Suprapubic skin (tissue), 4 donors: ENCODE measurements at places on chromosomes 7 and 10. TPM values are rescaled to one million over a fixed set of nuclear protein-coding genes. Genes with fewer than 3 reads are reported as not detected.

- H3K27ac ChIP-seq, result no peak overlapping the region
- no peaks in the 10 kb centered on the region for H3K27me3 ChIP-seq
- no peak for DNase-seq
- peaks cover 5% of the 10 kb centered on the region for H3K4me1 ChIP-seq
- H3K36me3 ChIP-seq, result no peaks in the 10 kb centered on the region
- H3K4me3 ChIP-seq, result no peak overlapping the region
Observed at GRCh38 chr7:105794741-105795729, 81.4 kb downstream of the ATXN7L1 start.

DNA sequence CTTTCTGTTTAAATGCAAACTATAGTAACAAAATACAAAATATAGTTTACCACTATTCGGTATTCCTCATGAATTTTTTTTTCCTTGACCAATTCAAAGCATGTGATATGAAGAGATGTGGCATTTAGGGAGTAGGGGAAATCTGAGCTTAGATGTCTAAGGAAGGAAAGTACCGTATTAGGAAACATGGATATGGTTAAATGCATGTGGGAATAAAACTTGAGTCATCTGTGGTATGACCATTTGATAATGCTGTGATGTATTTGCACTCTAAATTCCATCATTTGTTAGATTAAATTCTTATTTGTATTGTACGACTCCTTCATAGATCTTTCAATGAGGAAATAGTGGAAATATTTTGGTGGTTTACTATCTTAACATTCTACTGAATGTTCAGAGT, 19.7 kb downstream of the AHR start:
- H3K4me1 ChIP-seq, result peaks cover 64% of the 10 kb centered on the region
- H3K4me3 ChIP-seq, result no peak overlapping the region
- no peak for DNase-seq
- peaks cover 10% of the 10 kb centered on the region for H3K36me3 ChIP-seq
- no peaks in the 10 kb centered on the region for H3K27me3 ChIP-seq

DNA sequence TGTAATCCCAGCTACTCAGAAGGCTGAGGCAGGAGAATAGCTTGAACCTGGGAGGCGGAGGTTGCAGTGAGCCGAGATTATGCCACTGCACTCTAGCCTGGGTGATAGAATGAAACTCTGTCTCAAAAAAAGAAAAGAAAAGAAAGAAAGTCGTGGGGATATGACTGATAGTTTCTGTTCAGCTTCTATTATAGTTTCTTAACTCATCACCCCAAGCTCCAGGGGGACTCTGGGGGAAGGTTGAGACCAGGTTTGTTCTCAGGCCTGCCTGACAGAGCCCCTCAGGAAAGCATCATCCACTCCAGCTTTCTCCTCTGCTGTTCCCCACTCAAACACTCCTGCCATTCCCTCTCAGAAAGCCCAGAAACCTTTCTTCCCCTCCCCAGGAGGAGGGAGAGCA, 542.4 kb upstream of the GALNT17 start:
- H3K36me3 ChIP-seq, result no peaks in the 10 kb centered on the region
- H3K27ac ChIP-seq, result no peak overlapping the region
- H3K4me3 ChIP-seq, result no peak overlapping the region
- no peaks in the 10 kb centered on the region for H3K27me3 ChIP-seq
- peaks cover under 1% of the 10 kb centered on the region for H3K4me1 ChIP-seq

- H3K27me3 ChIP-seq, result peaks cover 59% of the 10 kb centered on the region
- H3K4me3 ChIP-seq, result no peak overlapping the region
- no peaks in the 10 kb centered on the region for H3K36me3 ChIP-seq
- H3K4me1 ChIP-seq, result peaks cover 6% of the 10 kb centered on the region
Observed at GRCh38 chr10:132881186-132881920, 61.0 kb downstream of the CFAP46 start.

- peaks cover 4% of the 10 kb centered on the region for H3K27me3 ChIP-seq
- DNase-seq, result no peak
- no peaks in the 10 kb centered on the region for H3K36me3 ChIP-seq
- H3K4me1 ChIP-seq, result no peaks in the 10 kb centered on the region
- no peak overlapping the region for H3K27ac ChIP-seq
Observed at GRCh38 chr10:50216894-50217293, 34.4 kb downstream of the ASAH2 start.

DNA sequence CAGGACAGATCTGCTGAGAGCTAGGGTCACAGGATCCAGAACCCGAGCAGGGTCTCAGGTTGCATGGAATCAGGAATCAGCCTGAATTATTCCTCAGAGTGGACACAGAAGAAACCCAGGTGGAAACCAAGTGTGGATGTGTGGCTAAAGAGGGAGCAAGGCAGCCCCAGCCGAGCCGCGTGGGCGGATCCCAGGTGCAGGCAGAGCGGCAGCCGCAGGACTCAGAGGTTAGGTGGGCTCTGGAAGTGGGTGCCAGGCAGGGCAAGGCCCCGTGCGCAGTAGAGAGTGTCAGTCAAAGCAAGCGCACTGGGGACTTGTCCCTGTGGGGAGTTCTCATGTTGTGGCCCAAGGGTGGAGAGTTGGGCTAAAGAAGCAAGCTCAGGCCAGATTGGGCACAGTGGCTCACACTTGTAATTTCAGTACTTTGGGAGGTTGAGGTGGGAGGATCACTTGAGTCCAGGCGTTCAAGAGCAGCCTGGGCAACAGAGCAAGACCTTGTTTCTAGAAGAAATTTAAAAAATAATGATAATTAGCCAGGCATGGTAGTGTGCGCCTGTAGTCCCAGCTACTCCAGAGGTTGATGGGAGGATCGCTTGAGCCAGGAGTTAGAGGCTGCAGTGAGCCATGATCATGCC, 125.9 kb downstream of the CUL2 start:
- no peak for DNase-seq
- H3K27me3 ChIP-seq, result no peaks in the 10 kb centered on the region
- no peak overlapping the region for H3K27ac ChIP-seq
- no peaks in the 10 kb centered on the region for H3K36me3 ChIP-seq

The SLC18A3 gene
- total RNA-seq, result not detected

- no peaks in the 10 kb centered on the region for H3K4me1 ChIP-seq
- no peak overlapping the region for H3K27ac ChIP-seq
- H3K36me3 ChIP-seq, result no peaks in the 10 kb centered on the region
- no peak for DNase-seq
- H3K27me3 ChIP-seq, result no peaks in the 10 kb centered on the region
Observed at GRCh38 chr10:19628767-19629560, 187.3 kb upstream of the PLXDC2 start.

The SUGCT gene
- total RNA-seq, result 0.98 TPM

The WNT8B gene
- not detected for total RNA-seq

DNA sequence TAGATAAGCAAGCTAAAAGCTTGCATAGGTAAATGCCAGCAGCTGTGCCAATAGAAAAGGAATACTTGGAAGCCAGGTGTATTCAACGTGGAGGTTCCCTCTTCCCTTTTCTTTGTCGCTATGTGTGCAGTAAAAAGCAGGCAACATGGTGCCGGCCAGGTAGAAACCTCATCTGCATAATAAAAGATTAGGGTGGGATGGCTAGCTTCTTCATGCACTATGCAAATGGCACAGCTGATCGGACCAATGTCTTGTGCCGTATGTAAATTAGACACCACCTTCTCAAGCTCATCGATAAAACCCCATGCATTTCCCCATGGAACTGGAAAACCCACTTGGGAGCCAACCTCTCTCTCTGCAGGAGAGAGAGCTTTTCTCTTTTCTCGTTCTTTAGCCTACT, 150.9 kb upstream of the FOXK1 start:
- no peaks in the 10 kb centered on the region for H3K27me3 ChIP-seq
- H3K4me1 ChIP-seq, result no peaks in the 10 kb centered on the region
- H3K27ac ChIP-seq, result no peak overlapping the region
- no peaks in the 10 kb centered on the region for H3K36me3 ChIP-seq
- no peak for DNase-seq

The ADAM8 gene
- 3.0 TPM for total RNA-seq

DNA sequence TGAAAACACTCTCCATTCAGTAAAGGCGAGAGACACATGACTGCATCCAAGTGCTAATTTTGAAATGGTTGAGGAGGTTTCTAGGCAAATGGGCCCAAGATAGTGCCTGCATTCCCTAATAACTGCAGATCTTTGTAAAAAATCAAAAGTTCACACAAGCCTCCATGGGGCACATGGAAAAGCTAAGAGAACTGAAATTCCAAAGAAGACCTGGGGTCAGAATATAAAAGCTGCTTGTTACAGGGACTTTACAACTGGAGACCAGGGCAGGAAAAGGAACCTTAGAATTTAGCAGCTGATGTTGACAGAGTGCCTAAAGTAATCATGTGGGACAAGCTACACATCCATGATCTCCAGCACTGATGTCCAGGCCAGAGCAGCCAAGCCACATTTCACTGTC, 10.0 kb upstream of the ABI1 start:
- H3K27me3 ChIP-seq, result no peaks in the 10 kb centered on the region
- H3K27ac ChIP-seq, result no peak overlapping the region
- no peaks in the 10 kb centered on the region for H3K36me3 ChIP-seq
- no peak for DNase-seq
- H3K4me3 ChIP-seq, result no peak overlapping the region

DNA sequence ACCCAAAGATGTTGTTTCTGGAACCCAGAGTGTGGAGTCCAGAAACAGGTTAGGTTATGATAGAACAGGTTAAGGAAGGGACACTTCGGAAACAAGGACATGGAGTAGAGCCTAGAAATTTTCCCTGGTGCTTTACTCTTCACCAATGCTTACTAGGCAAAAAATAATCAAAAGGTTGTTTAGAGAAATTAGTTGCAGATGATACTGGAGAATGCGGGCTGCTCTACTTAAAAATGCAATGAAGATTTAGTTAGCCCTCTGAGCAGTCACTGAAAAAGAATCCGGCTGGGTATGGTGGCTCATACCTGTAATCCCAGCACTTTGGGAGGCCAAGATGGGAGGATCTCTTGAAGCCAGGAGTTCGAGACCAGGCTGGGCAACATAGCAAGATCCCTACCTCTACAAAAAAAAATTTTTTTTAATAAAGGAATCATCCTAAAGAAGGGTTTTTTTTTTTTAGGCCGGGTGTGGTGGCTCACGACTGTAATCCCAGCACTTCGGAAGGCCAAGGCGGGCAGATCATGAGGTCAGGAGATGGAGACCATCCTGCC, 3.3 kb upstream of the UBE2H start:
- H3K36me3 ChIP-seq, result no peaks in the 10 kb centered on the region
- no peak overlapping the region for H3K4me3 ChIP-seq
- peak; percentile 7 for DNase-seq
- no peak overlapping the region for H3K27ac ChIP-seq
- H3K27me3 ChIP-seq, result no peaks in the 10 kb centered on the region

The ASB10 gene
- not detected for total RNA-seq

DNA sequence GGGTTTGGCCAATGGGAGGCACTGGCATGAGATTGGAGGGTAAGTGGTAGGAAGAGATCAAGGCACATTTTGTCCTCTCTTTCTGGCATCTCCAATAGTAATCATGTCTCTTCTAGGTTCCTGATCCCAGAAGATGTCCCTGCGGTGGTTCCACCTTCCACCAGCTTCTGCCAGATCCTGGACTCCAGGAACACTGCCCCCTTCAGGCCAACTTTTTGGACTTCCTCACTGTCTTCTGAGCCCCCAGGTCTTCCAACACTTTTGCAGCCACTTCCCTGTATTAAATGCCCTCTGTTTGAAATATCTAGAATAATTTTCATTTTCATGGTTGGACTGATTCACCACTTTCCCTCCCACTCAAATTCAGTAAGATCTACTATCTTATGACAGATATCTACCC, 60.9 kb downstream of the BAMBI start:
- H3K4me3 ChIP-seq, result no peak overlapping the region
- no peak for DNase-seq
- no peaks in the 10 kb centered on the region for H3K36me3 ChIP-seq
- H3K27ac ChIP-seq, result no peak overlapping the region
- H3K4me1 ChIP-seq, result no peaks in the 10 kb centered on the region
- H3K27me3 ChIP-seq, result peaks cover under 1% of the 10 kb centered on the region

GRCh38 chr10:59968705-59969104, 62.3 kb upstream of the CCDC6 start:
- H3K4me3 ChIP-seq, result no peak overlapping the region
- DNase-seq, result no peak
- H3K27ac ChIP-seq, result no peak overlapping the region
- H3K36me3 ChIP-seq, result no peaks in the 10 kb centered on the region

GRCh38 chr10:107728807-107729206, 564.3 kb upstream of the SORCS1 start:
- H3K27me3 ChIP-seq, result no peaks in the 10 kb centered on the region
- no peak overlapping the region for H3K4me3 ChIP-seq
- H3K4me1 ChIP-seq, result no peaks in the 10 kb centered on the region
- DNase-seq, result no peak
- H3K27ac ChIP-seq, result no peak overlapping the region

The PPP1R17 gene
- total RNA-seq, result not detected

The UNCX gene
- total RNA-seq, result not detected

The NOS3 gene
- total RNA-seq, result 9.7 TPM

The AGAP3 gene
- total RNA-seq, result 130 TPM

DNA sequence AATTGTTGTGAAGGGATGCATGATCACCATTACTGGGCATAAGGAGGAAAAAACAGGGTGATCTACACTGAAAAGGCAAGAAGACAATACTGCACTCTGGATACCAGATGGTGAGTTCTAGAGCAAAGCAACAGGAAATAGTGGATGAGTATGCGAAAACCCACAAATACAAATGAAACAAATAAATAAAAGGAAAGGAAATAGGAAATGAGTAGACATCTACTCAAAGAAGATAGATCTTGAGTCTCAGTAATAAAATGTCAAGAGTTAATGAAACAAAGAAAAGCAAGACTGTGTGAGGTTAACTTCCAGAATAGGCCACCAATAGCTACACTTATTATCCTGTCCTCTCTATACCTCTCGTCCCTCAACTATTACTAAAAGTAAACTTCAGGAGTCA, 11.7 kb downstream of the ORC5 start:
- no peaks in the 10 kb centered on the region for H3K27me3 ChIP-seq
- DNase-seq, result no peak
- H3K27ac ChIP-seq, result no peak overlapping the region

The PTN gene
- total RNA-seq, result 2.1 TPM

DNA sequence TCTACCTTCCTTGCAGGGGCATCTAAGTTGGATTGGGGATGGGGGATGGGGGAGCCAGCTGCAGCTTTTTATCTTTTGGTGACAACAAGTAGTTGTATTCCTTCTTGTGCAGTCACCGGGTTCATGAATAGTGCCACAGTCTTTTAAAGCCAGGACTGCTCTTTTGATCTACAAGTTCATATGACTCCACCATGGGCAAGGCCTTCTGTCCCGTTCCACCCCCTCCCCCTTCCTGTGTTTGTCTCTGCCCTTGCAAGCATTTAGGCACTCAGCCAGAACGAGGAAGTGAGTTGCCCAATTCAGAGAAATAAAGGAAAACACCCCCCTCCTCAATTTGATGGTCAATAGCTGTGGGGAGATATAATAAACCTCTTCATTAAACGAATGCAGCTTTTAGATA, 44.8 kb upstream of the EGR2 start:
- H3K36me3 ChIP-seq, result no peaks in the 10 kb centered on the region
- H3K27me3 ChIP-seq, result no peaks in the 10 kb centered on the region
- H3K4me1 ChIP-seq, result no peaks in the 10 kb centered on the region
- no peak for DNase-seq

DNA sequence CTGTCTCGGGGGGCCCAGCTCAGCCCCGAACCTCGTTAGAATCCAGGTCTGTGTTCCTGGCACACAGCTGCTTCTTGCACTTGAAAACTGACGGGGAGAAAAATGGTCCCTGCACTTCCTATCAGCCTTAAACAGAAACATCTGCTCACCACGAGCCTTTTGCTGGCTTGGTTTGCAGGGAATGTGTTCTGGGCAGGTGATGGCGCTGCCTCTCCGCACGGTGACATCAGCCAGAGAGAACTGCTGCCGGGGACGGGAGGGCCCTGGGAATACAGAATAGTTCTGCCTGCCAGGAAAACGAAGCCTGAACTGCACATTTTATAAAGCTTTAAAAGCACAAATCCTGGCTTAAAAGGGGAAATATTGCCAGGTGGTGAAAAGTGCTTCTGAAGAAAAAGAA, 622.5 kb downstream of the TYW1 start:
- peaks cover 58% of the 10 kb centered on the region for H3K27me3 ChIP-seq
- H3K36me3 ChIP-seq, result no peaks in the 10 kb centered on the region
- no peak overlapping the region for H3K4me3 ChIP-seq
- no peak for DNase-seq
